ENCODE measurements at places on chromosomes 7 and 10.

DNA sequence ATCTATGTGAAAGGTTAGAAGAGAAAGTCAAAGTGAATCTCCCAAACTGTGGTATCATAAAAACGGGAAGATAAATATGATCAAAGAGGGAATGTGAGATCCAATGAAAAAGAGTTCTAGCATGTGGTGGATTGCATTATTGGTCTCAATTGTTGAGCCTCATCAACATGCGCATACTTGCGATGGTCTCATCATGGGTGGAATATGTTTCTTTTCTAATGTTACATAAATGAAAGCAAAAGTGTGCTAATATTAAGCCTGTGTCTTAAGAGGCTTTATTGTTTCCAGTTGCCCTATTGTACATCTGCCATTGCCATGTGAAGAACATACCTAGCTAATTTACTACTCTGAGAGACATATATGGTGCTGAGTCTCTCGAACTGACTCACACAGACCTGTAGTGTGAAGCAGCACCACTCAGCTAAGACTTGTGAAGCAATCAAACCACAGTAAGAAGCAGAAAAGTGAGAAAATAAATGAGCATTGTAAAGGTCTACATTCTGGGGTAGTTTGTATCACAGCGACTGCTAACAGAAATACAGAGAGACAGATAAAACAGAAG, 645.5 kb upstream of the PCDH15 start:
- DNase-seq, result no peak

DNA sequence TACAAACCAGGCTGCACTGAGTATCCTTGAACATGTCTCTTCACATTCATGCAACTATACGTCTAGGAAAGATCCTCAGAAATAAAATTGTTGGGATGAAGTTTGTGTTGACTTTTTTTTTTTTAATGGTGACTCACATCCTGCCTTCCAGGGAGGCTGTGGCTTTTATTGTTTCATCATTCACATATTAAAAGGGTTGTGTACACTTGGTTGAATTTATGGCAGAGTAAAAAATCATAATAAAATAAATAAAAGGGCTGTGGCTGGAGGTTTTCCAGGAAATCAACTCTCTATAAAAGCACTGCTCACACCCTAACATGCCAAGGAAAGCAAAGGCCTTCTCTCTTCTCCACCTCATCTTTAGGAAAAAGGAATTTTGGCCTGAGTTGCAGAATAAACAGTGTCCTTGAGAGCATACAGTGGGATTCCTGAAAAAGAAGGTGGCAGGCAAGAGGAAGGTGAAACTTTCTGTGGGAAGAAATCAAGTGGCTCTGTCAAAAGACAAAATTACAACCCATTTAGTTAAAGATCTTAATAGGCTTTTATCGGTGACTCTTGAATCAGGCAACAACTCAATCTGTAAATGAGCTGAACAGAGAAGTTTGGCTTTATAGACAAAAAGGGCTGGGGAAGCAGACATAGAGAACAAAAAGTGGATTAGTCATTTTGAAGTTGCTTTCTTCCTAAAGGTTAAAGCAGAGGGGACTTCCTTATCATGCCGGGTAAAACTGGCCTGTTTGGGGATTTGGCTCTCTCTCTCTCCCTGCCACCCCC, 41.6 kb upstream of the FHIP2A start:
- no peak for DNase-seq

DNA sequence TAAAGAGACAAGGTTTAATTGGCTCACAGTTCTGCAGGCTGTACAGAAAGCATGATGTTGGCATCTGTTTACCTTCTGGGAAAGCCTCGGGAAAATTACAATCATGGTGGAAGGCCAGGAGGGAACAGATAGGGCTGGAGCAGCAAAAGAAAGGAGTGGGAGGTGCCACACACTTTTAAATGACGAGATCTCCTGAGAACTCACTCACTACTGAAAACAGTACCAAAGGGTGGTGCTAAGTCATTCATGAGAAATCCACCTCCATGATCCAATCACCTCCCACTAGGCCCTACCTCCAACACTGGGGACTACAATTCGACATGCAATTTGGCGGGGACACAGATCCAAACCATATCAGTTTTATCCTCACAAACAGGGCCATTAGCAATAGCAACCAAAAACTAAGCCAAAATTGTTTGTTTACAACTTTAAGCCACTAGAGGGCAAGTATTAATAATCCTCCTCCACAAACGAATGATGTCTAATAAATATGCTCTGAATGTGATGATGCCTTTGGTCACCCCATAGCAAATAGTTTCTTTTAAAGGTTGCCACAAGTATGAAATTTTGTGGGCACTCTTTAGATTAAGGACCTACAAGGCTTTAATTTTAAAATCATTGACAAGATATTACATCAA, 129.2 kb upstream of the NRBF2 start:
- no peak for DNase-seq

- no peak for DNase-seq
Observed at GRCh38 chr10:89164080-89164479, 43.0 kb downstream of the CH25H start.

DNA sequence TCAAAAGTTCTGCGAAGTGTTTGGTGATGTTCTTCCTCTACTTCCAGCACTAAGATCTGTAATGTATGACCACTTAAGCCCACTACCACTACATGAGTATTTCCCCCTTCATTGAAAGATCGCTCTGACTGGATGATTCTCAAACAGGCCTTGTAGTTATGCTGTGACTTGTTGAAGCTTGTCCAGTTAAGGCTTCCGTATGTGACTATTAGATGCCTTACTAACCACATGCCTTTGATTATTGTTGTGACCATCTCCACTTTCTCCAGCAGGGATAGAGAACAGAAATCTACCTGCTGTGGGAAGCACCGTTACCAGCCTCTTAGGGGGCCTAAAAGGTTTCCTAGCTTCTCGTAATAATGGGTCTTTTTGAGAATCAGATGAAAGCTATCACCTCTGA, 81.1 kb downstream of the NOC3L start:
- DNase-seq, result no peak

- DNase-seq, result no peak
Observed at GRCh38 chr10:43039624-43040481, 37.0 kb upstream of the RET start.

DNA sequence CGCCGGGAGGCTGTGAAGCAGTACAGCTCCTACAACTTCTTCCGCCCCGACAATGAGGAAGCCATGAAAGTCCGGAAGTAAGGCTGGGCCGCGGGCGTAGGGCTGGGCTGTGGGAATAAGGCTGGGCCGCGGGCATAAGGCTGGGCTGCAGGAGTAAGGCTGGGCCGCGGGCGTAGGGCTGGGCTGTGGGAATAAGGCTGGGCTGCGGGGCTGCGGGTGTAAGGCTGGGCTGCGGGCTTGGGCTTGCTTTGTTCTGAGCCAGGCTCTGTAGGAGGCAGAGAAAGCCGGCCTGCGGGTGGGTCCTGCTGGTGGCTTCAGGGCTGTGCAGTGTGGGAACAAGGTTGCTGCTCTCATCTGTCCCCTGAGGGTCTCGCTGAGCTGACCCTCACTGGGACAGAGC, 12.5 kb downstream of the PFKFB3 start:
- no peak for DNase-seq

DNA sequence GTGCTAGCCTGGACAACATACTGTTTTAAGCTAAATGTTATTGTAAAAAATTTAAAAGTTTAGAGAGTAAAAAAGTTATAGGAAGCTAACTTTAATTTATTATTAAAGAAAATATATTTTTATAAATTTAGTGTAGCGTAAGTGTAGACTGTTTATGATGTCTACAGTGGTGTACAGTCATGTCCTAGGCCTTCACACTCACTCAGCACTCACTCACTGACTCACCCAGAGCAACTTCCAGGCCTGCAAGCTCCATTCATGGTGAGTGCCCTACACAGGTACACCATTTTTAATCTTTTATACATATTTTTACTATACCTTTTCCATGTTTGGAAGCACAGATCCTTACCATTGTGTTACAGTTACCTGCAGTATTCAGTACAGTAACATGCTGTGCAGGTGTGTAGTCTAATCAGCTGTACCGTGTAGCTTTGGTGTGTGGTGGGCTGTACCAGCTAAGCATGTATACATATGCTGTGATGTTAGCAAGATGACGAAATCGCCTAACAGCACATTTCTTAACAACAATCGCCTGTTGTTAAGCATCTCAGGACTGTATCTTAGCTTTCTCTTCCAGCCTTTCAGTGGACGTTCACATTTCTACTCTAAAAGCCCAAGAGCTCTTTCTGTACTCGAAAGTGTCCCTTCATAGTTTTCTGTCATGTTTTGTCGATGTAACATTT, 12.5 kb downstream of the RNF32 start:
- DNase-seq, result no peak

DNA sequence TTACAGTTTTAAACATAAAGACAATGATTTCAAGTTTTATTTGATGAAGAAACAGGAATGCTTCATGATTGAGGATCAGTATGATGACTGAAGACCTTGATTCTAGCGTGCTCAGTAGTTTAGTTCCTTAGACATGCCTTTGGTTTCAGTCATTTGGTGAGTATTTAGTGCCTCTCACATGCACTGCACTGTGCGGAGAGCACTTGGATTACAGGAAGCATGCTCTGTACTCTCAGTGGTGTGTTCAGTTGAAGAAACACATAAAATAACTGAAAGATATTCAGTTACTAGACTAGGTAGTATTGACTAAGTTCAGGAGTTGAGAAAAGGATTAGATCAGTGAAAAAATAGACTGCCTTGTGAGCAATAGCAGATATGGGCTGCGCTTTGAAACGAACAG, 25.5 kb downstream of the RBM17 start:
- DNase-seq, result no peak

DNA sequence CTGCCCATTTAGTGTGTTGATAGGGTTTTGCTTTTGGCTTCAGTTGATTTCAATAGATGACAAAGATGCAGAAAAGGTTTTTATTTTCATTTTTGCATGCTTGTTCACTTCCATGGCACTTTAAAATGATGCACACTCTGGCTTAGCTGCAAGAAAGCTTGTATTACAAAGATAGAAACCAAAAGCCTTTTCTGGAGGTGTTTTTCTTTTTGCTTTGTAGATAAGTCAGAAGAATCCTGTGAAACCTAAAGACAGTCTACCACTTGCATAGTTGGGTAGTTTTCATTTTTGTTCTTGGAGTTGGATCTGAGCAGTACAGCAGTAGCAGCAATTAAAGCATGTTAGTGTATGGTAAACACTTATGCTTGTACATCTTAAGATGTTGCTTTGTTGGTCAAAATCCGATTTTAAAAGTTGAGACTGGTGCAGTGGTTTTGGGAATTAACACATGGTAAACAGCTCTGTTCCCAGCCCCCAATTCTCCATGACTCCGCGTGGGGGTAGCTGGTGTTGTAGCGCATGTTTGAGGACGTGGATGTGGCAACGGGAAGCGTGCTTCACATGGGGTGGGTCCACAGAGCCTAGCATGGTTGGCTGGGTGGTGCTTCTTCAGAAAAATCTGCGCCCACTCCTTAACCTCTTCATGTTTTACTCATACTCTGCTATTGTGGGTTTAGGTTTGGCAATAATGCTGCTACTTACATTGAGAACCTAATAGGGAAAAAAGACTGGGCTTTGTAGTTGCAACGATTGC, 19.8 kb downstream of the CCNY start:
- DNase-seq, result no peak

DNA sequence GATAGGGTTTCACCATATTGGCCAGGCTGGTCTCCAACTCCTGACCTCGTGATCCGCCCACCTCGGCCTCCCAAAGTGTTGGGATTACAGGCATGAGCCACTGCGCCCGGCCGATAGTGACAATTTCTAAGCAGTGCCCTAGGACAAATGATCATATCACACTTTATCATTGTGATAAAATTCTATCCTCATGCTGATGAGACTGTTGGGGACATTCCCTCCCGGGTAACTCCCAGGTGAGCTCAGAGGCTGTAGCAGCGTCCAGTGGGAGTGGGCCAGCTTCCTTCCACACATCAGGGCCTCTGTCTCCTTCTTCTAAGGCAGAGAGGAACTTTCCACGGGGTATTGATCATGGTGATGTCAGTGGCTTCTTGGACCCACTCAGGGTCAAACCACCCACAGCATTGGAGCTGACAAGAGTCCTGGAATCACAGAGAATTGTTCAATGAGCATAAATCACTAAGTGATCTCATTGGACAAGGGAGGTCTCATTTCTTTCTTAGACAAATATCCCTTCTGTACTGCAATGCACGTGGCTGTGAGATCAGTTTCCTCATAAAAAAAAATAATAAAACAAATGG, 256.1 kb downstream of the KLF6 start:
- no peak for DNase-seq

GRCh38 chr7:78218876-78219275, 420.3 kb downstream of the PHTF2 start:
- DNase-seq, result no peak
